ENCODE measurements at places on chromosomes 1 and 21.

- DNase-seq, result no peak
Measured at GRCh38 chr21:43332861-43333297, 94.1 kb downstream of the SIK1 start.

DNA sequence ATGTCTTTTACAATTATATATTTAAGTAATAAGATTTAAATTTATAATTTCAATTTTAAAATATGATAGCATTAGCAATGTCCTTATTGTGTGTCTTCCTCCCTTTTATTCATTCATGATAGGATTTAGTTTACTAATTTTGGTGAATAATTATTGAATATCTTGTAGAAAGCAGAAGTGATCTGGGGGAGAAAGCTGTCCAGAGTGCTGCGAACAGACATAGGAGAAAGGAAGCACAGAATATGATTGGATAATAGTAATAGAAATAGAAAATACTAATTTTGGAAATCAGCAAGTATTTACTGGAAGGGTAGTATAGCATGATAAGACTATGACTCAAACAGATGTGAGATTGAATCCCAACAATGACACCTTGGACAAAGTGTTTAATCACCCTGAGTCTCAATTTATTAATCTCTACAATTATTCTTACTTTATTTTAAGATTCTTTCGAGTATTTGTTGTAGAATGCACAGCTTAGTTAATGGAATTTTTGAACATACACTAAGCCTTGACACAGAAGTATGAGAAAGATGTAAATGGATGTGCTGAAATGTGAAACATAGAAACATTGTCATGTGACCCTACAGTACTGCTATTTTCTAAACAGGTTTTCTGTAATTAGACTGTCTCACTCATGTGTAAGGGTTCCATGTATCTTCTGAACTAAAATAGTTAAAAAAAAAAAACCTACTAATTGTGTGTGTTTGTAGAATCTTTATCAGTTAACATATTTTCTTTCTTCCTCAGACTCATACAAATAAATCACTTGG lies 7.9 kb downstream of the SH3GLB1 start:
- no peak for DNase-seq

GRCh38 chr1:107142666-107143065 lies 1.8 kb downstream of the NTNG1 start:
- DNase-seq, result peak; percentile 1

DNA sequence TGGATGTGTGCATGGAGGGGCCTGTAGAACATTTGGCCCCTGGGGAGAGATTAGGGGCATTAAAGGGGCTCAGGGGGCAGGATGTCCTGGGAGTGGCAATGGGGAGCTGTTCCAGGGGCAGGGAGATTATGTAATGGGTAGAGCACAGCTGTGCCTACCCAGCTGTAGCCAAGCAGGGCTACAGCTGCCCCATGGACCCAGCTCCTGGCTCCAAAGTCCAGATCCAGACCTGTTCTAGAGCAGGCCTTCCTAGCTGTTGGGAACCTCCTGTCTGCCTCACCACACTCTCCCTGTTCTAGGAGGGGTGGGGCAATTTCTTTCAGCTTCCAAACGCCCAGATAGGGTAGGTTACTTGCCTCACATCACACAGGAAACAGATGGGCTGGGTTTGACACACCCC lies 5.6 kb downstream of the RPS6KA1 start:
- DNase-seq, result no peak

- no peak for DNase-seq
Measured at GRCh38 chr1:106879538-106879937, 176.9 kb upstream of the PRMT6 start.

DNA sequence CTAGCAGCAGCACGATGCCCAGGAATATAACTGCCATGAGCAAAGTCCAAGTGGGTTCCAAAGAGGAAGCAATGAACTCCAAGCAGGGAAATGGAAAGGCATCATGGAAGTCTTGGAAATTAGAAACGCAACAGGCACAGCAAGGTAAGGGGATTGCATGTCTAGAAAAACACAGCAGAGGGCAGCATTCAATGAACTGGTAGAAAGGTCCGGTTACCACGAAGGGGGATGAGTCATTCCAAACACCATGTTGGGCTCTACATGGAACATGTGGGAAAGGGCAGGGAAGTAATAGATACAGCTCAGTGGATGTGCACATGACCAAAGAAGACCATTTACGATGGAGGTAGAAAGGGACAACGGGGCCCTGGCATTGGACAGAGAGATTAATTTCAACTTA lies 36.4 kb downstream of the RXRG start:
- peak; percentile 71 for DNase-seq

DNA sequence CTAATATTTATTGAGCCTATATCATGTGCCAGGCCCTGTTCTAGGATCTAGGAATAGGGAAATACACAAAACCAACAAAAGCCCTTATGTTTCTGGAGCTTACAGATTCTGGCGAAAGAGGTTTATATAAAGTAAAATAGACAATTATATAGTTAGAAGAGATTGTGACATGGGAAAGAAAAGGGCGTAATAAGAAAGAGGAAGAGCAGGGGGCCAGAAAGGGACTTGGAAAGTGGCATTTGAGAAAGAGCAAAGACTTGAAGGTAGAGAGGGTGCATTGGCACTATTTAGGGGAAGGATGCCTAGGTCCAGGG lies 322.5 kb upstream of the FAM78B start:
- no peak for DNase-seq

- no peak for DNase-seq
Measured at GRCh38 chr1:15876357-15877055, 29.0 kb downstream of the SPEN start.

GRCh38 chr1:90621986-90622385 lies 95.1 kb downstream of the BARHL2 start:
- no peak for DNase-seq

DNA sequence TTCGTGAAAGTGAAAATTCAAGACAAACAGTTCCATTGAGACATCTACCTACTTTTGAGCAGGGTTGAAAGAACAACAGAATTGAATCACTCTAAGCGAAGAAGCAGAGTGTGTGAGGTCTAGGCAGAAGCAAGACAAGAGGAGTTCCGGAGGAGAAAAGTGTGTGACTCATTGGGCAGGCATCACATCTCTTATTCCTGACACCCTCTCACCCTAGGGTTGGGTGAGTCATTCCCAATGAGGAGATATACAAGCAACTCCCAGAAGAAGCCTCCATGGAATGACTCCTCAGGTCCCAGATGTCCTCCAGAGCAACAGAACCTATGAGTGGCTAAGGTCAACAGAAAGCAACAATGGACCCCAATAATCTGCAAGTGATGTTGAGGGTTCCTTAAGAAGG lies 138.1 kb downstream of the TPR start:
- peak; percentile 76 for DNase-seq

GRCh38 chr1:235138821-235139220 lies 10.2 kb upstream of the TOMM20 start:
- DNase-seq, result no peak

- DNase-seq, result no peak
Measured at GRCh38 chr1:67579623-67580394, 105.2 kb upstream of the GADD45A start.

GRCh38 chr1:220956501-220957232 lies 77.4 kb downstream of the HLX start:
- no peak for DNase-seq

DNA sequence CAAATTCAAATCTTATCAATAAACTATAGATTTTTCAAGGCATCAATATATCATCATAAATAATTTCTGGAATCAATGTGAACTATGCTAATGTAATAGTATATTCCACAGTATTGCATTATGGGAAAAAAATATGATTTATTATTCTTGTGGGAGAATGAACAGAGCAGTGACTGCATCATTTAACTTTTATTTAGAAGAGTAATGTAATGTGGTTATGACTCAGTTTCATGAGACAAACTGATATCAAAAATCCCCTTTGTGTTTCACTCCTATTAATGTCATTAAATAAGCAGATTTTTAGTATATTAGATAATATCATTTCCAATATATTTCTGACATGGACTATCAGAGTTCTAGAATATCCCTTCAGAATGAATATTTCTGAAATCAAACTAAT lies 187.6 kb downstream of the LRRC40 start:
- DNase-seq, result peak; percentile 6

DNA sequence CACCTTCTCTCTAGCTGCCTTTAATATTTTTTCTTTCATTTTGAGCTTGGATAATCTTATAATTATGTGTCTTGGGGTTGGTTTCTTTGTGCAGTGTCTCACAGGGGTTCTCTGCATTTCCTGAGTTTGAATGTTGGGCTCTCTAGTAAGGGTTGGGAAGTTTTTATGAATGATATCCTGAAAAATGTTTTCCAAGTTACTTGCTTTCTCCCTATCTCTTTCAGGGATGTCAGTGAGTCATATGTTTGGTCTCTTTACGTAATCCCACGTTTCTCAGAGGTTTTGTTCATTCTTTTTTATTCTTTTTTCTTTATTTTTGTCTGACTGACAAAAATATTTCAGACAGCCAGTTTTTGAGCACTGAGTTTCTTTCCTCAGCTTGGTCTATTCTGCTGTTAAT lies 55.4 kb upstream of the CCDC190 start:
- DNase-seq, result peak; percentile 38

DNA sequence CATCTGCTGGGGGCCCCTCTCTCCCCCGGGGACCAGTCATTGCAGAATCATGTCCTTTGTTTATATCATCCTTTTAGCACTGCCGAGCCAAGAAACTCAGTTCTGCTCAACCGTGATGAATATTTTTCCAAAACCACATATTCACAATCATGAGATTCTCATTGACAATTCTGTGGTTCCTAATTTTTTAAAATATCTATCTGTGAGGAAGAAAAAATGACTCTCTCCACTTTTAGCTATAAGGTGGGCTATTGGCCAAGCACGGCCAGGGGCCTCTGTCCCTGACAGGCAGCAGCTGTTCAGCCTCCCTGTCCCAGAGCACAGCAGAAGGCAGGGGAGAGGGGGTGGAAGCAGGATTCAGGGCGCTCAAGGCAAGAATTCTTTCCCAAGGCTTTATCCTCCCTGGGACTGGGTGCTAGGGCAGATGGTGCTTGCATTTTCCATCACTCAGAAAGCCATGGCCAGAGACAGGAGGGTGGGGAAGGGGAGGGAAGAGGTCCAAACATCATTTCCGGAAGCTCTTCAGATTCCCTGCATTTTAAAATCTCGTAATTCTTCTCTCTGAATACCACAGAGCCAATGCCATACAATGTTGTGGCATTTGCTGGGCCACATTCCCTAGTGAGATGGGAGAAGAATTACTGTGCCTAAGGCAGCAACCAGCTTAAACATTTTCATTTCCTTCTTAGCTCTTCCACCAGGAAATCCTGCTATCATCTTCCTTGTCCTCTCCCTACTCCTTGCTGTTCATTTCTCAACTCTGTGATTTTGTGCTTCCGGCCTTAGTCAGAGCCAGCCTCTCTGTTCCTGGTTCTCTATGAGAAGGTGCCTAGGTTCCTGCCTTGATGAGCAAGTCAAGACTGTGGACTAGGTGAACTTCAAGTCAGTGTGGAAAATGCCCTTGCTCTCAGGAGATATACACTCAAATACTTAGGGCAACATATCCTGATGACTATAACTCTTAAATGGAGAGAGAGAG lies 60.3 kb downstream of the KCNJ6 start:
- DNase-seq, result no peak

DNA sequence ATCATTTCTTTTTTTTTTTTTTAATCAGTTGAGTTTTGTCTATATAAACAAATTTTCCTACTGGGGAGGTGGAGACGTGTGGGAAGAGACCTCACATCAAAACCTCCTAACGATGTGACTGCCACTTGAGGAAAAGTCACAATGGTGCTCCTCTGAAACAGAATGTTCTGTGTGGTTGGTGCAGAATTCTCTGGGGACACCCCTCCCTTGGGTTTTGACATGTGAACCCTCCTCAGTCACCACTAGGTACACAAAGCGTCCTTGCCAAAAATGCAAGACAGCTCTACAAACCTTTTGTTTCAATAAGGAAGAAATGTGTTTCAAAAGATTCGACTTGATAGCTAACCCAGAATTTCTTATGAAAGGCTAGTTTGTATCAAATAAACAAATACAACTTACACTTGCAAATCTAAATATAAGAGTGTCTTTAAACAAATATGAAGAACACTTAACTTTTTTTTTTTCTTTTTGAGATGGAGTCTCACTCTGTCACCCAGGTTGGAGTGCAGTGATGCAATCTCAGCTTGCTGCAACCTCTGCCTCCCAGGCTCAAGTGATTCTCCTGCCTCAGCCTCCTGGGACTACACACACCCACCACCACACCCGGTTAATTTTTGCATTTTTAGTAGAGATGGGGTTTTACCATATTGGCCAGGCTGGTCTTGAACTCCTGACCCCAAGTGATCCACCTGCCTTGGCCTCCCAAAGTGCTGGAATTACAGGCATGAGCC lies 9.3 kb downstream of the SLC25A24 start:
- DNase-seq, result peak; percentile 25

- no peak for DNase-seq
Measured at GRCh38 chr1:33380811-33381210, 50.1 kb downstream of the PHC2 start.

GRCh38 chr1:192521734-192522133 lies 53.8 kb upstream of the RGS1 start:
- no peak for DNase-seq

- DNase-seq, result peak; percentile 99
Measured at GRCh38 chr1:41003640-41004220, 17.8 kb downstream of the SLFNL1 start.

- DNase-seq, result no peak
Measured at GRCh38 chr1:236035681-236036101, 29.2 kb downstream of the NID1 start.

- no peak for DNase-seq
Measured at GRCh38 chr1:86823386-86823785, 90.5 kb downstream of the SELENOF start.

- DNase-seq, result peak; percentile 77
Measured at GRCh38 chr21:44931137-44931500, 8.7 kb upstream of the SLX9 start.

DNA sequence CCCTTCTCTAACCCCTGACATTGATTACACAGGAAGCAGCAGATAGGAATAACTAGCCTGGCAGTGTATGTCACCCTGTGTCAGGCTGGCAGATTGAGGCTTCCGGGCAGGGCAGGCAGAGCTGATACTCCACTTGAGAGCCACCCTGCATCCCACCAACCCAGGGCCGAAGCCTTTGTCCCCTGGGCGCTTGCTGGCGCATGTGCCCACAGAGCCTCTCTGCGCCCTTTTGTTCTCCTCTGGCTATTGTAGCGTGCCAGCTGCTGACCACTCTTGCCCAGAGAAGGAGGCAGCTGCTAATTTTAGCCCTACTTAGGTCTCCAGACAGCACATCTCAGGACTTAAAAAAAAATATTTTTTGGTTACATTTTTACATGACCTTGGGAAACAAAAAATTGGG lies 304.9 kb downstream of the HHAT start:
- DNase-seq, result no peak

DNA sequence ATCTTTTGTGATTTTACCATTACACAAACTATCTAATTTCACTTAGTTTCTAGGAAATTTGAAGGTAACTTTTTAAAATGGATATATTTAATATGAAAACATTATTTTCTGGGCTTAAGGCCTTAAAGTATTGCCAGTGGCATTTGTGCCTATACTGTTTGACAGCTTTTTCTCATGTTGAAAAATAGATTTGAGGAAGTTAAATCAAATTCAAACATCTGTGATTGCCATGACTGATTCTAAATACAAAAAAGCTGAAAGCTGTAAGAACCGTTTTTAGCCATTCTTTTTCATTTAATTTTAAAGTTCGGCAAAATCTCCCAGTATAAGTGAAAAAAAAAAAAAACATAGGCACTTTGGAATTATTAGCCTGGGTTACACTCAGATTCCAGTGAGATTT lies 301.1 kb downstream of the DPYD start:
- no peak for DNase-seq

- no peak for DNase-seq
Measured at GRCh38 chr1:108045460-108045859, 80.5 kb upstream of the VAV3 start.

GRCh38 chr21:27561116-27561515 lies 594.2 kb upstream of the ADAMTS5 start:
- no peak for DNase-seq

Measured in PC-3 (cell line).